Amniotic epithelial cell (primary cell): ENCODE measurements at places on chromosomes 11 and 22.

GRCh38 chr22:33020721-33021120 is 37.5 kb downstream of the SYN3 start:
- no peak for DNase-seq

DNA sequence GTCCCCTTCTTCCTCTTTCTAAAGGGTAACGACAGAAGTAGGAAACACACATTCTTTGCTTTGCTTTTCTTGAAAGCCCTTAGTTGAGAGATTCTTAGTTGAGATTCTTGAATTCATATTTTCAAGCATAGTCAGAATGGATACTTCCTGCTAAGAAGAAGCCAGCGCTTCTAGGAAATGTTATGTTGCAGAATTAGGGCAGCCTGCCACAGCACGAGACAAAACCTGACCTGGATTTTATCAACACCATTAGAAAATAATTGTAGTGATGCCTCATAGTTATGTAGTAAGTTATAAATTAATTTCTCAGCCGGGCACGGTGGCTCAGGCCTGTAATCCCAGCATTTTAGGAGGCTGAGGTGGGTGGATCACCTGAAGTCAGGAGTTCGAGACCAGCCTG is 37.9 kb upstream of the NUP160 start:
- peak; percentile 80 for DNase-seq

- DNase-seq = peak; percentile 53
These were observed 10.1 kb upstream of the HTR3B start for GRCh38 chr11:113894421-113894996.

DNA sequence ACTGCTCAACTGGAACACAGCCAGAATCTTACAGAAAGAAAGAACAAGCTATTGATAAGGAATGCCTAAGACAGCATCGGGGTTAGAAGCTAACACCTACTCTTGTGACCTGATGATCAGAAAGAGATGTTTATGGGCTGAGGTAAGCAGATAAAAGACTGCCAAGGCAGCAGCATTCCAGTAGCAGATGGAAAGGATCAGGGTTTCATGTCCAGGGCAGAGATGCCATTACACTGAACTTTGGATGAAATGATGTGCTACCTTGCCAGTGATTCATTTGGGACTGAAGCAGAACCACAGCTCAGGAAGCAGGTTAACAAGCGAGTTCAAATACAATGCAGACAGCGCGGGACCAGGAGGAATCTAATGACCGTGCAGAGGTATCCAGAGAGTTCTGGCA is 27.1 kb upstream of the APOA1 start:
- DNase-seq = no peak

GRCh38 chr22:27709919-27710675 is 91.5 kb downstream of the MN1 start:
- DNase-seq = peak; percentile 34

DNA sequence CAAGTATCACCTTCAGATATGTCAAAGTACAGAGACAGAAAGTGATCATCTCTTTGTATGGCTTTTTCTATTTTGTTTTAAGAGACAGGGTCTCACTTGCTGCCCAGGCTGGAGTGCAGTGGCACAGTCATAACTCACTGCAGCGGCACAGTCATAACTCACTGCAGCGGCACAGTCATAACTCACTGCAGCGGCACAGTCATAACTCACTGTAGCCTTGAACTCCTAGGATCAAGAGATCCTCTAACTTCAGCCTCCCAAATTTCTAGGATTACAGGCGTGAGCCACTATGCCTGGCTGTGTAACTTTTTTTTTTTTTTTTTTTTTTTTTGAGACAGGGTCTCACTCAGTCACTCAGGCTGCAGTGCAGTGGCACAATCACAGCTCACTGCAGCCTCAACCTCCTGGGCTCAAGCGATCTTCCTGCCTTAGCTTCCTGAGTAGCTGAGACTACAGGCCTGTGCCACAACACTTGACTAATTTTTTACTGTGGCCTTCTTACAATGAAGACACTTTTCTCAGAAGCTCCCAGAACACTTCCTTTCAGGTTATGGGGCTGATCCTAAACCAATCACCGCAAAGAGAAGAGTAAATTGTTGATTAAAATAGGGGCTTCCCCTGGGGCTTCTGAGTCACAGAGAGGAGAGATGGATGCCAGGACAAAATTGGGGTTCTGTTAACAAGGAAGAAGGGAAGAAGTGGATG is 9.0 kb upstream of the HIKESHI start:
- DNase-seq = no peak

DNA sequence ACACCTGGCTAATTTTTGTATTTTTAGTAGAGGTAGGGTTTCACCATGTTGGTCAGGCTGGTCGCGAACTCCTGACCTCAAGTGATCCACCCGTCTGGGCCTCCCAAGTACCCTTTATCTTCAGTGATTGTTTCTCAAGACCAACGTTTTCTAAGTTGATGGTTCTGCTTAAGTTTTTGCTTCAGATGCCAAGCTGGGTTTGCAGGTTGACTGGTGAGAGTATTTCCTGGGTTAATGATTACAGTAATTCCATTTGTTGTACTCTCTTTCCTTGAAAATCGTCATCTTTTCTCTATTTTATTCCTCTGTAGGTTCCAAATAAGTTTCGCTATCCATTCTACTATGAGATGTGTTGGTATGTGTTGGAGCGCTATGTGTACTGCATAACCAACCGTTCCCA is 38.5 kb upstream of the GRK2 start:
- DNase-seq = no peak

GRCh38 chr11:108237058-108237481 is 14.2 kb downstream of the ATM start:
- no peak for DNase-seq

DNA sequence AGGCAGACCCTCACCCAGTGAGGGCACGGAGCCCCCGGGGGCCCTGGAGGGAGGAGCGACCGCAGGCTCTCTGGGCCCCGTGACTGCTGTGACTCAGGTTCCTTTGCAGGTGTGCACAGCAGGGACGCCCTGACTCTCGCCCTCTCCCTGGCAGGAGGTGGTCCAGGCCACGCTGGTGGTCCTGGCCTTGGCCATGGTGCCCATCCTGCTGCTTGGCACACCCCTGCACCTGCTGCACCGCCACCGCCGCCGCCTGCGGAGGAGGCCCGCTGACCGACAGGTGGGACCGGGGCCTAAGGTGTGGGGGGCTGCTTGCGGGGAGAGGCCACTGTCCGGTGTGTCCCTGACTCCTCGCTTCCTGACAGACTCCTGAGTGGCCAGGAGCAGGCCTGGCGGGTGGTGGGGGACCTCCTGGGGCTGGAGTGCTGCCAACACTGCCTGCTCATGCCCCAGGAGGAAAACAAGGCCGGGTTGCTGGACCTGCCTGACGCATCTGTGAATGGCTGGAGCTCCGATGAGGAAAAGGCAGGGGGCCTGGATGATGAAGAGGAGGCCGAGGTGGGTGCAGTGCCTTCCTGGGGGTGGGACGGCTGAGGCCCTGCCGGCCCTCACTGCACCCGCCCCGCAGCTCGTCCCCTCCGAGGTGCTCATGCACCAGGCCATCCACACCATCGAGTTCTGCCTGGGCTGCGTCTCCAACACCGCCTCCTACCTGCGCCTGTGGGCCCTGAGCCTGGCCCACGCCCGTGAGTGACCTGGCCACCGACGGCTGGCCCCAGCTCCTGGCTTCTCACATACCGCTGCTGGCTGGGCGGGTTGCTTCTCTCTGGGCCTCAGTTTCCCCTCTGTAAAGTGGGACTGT is 10.9 kb downstream of the TCIRG1 start:
- DNase-seq = no peak

GRCh38 chr11:133945087-133945974 is 11.4 kb downstream of the IGSF9B start:
- DNase-seq = no peak

GRCh38 chr11:12121517-12121916 is 11.1 kb downstream of the MICAL2 start:
- no peak for DNase-seq

- DNase-seq = no peak
These were observed 21.3 kb downstream of the PIK3IP1 start for GRCh38 chr22:31271026-31271425.

GRCh38 chr11:6420677-6421076 is 1.8 kb upstream of the APBB1 start:
- DNase-seq = no peak

GRCh38 chr11:78812513-78813293 is 238.0 kb upstream of the NARS2 start:
- peak; percentile 12 for DNase-seq

- DNase-seq = peak; percentile 79
These were observed 7.2 kb downstream of the DDX10 start for GRCh38 chr11:108672113-108672512.

DNA sequence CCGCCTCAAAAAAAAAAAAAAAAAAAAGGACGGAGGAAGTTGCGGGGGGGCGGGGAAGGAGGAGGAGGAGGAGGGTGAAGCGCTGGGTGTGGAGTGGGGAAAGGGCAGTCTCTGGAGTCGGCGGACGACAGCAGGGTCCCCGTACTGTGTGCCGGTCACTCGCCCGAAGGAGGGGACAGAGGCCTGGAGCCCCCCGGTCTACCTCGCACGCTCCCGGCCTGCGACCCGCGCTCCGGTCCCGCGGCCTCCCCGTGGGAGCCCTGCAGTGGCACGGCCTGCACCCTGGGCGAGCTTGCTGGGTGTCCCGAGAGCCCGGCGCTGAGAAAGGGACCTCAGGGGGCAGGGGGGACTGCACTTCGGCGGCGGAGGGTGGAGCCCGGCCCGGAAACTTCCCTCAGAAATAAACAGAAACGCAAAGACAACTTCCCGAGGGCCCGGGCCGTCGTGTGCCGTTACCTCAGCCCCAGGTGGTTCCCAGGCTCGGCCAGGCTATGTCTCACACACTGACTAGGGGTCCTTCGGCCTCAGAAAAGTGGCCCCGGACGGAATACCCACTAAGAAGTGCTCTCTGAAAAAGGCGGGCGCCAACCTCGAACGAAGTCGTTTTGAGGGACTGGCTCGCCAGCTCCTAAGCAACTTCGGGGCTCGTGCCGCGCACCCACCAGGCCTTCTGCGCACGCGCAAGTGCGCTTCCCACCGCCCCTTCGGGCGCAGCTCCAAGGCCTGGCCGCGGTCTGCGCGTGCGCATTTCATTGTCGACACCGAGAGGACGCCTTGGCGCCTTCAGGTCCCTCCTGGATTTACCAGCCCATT is at the start of gene MAJIN:
MAJIN (minus strand) TSS at position 688 of the 813 bp plus-strand sequence. CDS start 12,703 bp downstream, outside the sequence.
- peak; percentile 53 for DNase-seq

DNA sequence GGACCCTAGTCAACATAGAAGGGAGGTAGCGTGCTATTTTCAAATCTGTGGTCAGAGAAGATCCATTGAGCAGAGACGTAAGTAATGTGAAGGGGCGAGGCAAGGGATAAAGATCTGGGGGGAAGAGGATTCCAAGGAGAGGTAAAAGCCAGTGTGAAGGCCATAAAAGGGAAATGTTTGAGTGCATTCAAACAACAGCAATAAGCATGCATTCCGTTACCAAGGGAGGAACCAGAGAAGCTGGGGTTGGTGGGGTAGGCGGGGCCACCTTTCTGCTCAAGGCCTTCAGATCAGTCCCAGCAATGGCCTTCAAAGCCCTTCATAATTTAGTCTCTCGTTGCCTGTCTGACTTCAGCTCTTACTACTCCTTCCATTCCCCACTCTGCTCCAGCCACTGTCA is 18.4 kb upstream of the SMPD1 start:
- peak; percentile 10 for DNase-seq

DNA sequence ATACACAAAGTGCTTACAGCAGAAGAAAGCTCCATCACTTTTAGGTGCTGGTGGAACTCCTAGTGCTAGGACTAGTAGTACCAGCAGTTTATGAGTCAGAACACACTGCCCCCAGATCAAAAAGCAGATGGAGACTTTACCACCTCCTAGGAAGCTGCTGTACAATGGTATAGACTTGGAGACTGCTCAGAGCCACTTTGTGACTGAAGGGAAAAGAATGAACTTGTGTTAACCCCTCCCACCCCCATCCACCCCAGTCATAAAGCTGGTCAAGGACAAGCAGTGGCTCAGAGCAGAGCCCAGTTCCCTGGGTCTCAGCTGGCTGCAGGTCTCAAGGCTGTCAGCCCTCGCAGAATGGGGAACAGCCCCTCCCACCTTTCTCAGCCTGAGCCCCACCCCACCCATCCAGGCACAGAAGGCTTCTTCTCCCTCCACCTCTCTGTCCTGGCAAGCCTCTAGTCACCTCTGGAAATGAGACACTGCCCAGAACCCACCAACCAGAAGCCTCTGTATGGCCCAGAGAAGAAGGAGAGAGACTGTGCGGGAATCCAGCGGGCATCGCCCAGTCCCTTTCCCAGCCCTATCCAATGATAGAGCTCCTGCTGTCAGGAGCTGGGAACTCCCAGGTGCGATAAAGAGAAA is 23.8 kb downstream of the PACSIN2 start:
- DNase-seq = peak; percentile 89

GRCh38 chr11:32002311-32002710 is 88.6 kb upstream of the RCN1 start:
- no peak for DNase-seq

DNA sequence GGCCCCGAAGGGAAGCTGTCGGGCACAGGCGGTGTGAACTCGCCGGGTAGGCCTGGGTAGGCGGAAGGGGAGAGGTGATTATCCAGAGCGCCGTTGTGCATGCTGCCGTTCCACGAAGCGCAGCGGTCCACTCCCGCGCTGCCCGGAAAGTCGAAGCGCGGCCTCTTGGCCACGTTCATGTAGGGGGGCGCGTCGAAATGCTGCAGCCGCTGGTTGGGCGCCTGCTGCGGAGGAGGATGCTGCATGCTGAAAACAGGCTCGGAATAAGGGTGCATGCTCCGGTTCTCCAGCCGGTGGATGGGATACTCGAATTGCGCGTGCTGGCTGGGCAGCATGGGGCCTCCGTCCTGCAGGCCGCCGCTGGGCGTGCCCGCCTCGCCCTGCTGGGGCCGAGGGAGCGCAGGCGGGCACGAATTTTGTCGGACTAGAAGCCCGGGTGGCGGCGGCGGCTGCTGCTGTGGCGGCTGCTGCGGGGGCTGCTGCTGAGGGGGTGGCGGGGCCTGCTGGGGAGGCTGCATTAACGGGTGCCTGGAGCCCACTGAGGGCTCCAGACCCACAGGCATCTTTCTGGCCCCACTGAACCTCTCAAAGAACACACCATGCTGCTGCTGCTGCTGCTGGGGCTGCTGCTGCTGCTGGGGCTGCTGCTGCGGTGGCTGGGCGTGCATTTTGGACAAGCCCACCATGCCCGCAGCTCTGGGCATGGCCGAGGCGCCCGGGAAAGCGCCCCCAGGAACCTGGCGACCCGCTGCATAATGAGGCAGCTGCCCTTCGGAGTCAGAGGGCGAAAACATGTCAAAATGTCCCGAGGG is 2.3 kb downstream of the MN1 start:
- DNase-seq = peak; percentile 27

GRCh38 chr22:48198489-48199459 is 1436.3 kb downstream of the TBC1D22A start:
- DNase-seq = no peak

- peak; percentile 96 for DNase-seq
These were observed 103.0 kb upstream of the CD44 start for GRCh38 chr11:35035894-35036408.

DNA sequence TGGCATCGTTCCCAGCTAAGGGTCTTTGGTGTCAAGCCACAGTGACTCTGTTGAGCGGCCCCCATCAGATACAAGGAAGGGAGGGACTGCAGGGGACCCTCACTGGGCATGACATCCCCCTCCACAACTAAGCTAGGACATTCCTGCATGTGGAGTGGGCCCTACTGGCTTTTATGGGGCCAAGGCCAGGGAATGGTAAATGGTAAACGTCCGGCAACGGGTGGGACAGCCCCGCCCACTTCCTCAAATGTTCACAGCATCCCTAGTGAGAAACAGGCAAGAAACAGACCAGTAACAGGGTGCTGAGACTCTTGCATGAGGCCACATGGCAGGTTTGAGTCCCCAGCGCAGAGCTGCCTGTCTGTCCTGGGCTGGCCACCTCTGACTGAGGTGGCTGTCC is 4.4 kb downstream of the TMPRSS6 start:
- DNase-seq = no peak
